Panc1 (cell line): ENCODE measurements at places on chromosomes 3 and 15. TPM values are rescaled to one million over a fixed set of nuclear protein-coding genes. Genes with fewer than 3 reads are reported as not detected.
A peak's percentile ranks its signal among the peaks of the same experiment; 100 is the strongest.

- H3K4me3 ChIP-seq, result no peak overlapping the region
- H3K36me3 ChIP-seq, result no peaks in the 10 kb centered on the region
- no peaks in the 10 kb centered on the region for H3K27me3 ChIP-seq
These were observed 40.4 kb upstream of the CLSTN2 start for GRCh38 chr3:139894643-139894989.

- DNase-seq, result no peak
- H3K4me1 ChIP-seq, result no peaks in the 10 kb centered on the region
- H3K27me3 ChIP-seq, result no peaks in the 10 kb centered on the region
- H3K36me3 ChIP-seq, result no peaks in the 10 kb centered on the region
- H3K4me3 ChIP-seq, result no peak overlapping the region
These were observed 302.8 kb upstream of the MDFIC2 start for GRCh38 chr3:70615286-70615685.

Gene CACNA2D3
- total RNA-seq, result 0.41 TPM

DNA sequence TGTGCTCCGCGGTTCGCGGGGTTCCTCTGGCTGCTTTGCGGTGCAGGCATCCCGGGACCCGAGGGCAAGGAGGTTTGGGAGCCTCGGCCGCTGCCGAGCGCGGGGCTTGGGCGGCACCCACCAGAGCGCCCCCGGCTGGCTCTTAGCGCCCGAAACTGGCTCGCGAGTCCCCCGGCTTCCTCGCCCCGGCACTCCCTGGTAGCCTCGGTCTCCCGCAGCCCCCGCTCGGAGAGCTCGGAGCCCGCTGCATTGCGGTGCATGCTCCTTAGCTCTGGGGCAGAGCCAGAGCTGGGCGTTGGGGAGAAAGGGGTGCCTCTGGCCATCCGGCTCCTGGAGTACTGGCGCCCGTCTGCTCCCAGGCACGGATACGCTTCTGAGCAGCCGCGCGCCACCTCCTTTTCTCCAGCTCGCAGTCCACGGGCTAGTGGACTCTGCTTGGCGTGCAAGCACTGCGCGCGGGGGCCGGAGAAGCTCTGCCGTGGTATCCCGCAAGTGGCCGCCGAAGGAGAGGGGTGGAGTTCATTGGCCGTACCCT lies 753 bp downstream of the EPHB1 start:
- DNase-seq, result no peak
- H3K4me3 ChIP-seq, result peak overlapping the region; percentile 56
- H3K4me1 ChIP-seq, result no peaks in the 10 kb centered on the region; the same call in 1 of the 2 replicates
- peaks cover 26% of the 10 kb centered on the region; the same call in 1 of the 2 replicates for H3K27me3 ChIP-seq
- H3K36me3 ChIP-seq, result no peaks in the 10 kb centered on the region
- no peak overlapping the region for H3K27ac ChIP-seq

DNA sequence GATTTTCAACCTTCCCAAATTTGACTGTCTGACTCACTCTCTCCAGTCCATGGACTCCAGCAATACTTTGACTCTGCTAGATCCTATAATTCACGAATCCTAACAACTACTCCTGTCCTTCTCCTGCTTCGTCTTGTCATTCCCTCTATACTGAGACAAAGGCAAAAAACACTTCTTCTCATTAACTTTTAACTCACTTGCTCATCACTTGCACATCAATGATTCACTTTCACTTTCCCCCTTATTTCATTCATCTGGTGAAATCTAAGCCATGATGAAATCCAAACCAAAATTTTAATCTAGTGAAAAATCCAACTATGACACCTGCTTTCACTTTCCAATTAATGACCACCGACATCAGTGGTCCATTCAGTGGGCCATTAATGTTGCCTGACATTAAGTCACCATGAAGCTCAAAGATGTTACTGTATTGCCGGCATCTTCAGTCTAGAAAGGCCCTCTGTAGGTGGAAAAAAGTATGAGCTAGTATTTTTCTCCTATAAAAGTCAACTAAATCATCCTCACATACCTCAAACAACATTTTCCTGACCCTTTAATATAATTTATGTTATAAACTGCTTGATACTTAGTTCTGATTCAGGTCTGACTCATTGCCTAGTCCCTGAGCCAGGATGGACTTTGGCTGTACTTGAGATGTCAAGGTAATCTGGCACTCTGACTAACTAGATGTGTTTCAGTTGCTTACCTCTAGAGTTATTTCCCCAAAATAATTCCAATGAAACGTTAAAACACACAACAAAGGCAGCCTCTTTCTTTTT lies 158.6 kb downstream of the CNTN6 start:
- no peak for DNase-seq
- no peaks in the 10 kb centered on the region for H3K36me3 ChIP-seq
- no peak overlapping the region for H3K27ac ChIP-seq
- H3K4me3 ChIP-seq, result no peak overlapping the region
- no peaks in the 10 kb centered on the region for H3K4me1 ChIP-seq

GRCh38 chr3:62226601-62227339 lies 146.6 kb downstream of the FEZF2 start:
- no peak overlapping the region for H3K27ac ChIP-seq
- H3K4me3 ChIP-seq, result no peak overlapping the region
- H3K36me3 ChIP-seq, result no peaks in the 10 kb centered on the region
- DNase-seq, result no peak

- H3K27me3 ChIP-seq, result no peaks in the 10 kb centered on the region
- H3K27ac ChIP-seq, result peak overlapping the region; percentile 88
- H3K4me1 ChIP-seq, result peaks cover 19% of the 10 kb centered on the region; the same call in 1 of the 2 replicates
- peak overlapping the region; percentile 90 for H3K4me3 ChIP-seq
- no peak for DNase-seq
These were observed 1.3 kb downstream of the CD47 start for GRCh38 chr3:108089579-108089978.

DNA sequence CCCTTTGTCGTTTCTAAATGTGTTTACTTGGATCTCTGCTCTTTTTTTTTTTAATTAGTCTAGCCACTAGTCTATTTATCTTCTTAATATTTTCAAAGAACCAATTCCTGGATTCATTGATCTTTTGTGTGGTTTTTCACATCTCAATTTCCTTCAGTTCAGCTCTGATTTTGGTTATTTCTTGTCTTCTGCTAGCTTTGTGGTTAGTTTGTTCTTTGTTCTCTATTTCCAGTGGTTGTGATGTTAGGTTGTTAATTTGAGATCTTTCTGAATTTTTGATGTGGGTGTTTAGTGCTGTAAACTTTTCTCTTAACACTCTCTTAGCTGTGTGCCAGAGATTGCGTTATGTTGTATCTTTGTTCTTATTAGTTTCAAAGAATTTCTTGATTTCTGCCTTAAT lies 446.1 kb downstream of the CNTN4 start:
- H3K36me3 ChIP-seq, result no peaks in the 10 kb centered on the region
- no peak for DNase-seq
- no peak overlapping the region for H3K4me3 ChIP-seq
- H3K27ac ChIP-seq, result no peak overlapping the region
- no peaks in the 10 kb centered on the region for H3K27me3 ChIP-seq

GRCh38 chr15:98942431-98942830 lies 65.2 kb downstream of the PGPEP1L start:
- H3K27ac ChIP-seq, result no peak overlapping the region
- H3K36me3 ChIP-seq, result peaks cover 7% of the 10 kb centered on the region; the same call in 1 of the 2 replicates

Gene FAM43A
- total RNA-seq, result 51.4 TPM

GRCh38 chr15:72958634-72959033 lies 93.6 kb upstream of the NEO1 start:
- H3K27me3 ChIP-seq, result no peaks in the 10 kb centered on the region
- no peaks in the 10 kb centered on the region for H3K36me3 ChIP-seq
- no peak overlapping the region for H3K27ac ChIP-seq

DNA sequence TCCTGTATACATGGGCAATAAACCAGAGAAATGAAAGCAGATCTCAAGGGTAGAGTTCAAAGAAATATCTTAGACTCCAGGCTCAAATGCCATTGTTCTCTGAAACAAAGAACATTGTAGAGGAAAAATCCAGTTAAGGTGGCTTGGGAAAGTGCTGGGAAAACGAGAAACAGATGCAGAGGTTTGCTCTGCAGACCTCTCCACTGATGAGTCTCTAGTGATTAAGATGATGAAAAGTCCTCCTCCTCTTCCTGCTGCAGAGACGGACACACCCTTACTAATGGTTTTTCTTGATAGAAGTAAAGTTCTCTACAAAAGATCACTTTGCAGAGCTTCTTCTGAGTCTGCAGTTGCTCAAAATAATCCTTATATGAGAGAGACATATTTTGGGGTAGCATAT lies 264.7 kb downstream of the GABRG3 start:
- H3K4me3 ChIP-seq, result no peak overlapping the region
- H3K36me3 ChIP-seq, result no peaks in the 10 kb centered on the region
- no peak overlapping the region for H3K27ac ChIP-seq
- no peak for DNase-seq
- H3K27me3 ChIP-seq, result no peaks in the 10 kb centered on the region
- H3K4me1 ChIP-seq, result no peaks in the 10 kb centered on the region
